ENCODE measurements at places on chromosomes 2 and 18.

GRCh38 chr2:38509314-38509946 is 93.3 kb downstream of the HNRNPLL start:
- no peak for DNase-seq

DNA sequence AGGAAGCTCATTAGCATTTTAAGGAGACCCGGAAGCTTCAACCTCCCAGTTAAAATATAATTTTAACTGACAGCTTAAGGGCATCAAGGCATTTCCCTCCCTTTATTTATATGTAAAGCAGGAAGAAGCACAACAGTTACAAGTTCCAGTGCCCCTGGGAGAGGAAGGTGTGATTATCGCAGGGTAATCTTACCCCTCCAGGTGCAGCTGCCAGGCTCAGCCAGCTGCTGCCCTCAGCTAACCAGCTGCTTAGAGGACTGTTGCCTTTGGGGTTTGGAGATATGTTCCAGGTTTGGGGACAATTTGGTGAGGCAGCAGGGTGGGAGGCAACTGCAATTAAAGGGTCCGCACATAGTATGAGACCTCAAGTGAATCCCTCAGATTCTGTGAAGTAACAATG is 55.3 kb upstream of the SETBP1 start:
- no peak for DNase-seq

- DNase-seq: no peak
These were observed 3.4 kb downstream of the MBD1 start for GRCh38 chr18:50277942-50278341.

DNA sequence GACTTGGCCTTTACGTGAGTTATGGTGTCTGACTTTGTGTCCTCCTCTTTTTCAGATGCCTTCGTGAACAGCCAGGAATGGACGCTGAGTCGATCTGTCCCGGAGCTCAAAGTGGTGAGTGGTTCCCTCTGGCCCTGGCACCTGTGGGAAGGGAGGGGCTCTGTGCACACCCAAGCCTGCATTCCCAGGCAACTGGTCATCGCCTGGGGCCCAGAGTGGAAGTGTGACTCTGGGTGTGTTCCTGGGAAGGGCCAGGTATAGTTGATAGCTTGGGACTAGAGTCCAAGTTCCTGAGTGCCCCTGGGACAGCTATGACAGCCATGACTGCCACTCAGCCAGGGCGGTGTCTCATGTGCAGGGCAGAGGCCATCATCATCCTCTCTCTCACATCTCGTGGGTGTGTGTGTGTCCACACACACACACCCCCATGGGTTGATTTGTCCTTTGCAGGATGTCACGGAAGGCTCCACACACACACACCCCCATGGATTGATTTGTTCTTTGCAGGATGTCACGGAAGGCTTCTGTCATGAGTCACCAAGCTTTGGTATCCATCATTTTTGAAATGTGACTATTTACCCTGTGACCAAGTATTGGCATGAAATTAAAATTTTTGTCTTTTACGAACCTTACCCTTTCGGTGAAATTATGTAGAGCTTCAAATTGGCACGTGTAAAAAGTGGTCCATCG is 215.4 kb downstream of the AGAP1 start:
- peak; percentile 86 for DNase-seq

DNA sequence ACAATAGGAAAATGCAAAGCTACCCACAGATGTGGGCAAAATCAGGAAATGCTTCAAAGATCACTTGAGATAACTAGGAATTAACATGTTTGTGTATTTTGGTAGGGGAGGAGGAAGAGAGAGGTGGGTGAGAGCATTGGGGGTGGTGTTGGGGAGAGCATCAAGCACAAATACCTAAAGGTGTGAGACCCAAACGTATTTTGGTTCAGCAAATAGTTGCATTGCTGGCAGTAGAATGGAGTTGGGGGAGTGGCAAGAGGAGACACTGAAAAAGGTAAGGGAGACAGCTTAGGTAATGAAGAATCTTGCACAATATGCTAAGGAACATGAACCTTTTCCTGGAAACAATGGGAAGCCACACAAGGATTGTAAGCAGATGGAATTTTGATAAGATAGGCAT is 1.5 kb upstream of the PELI1 start:
- DNase-seq: no peak

DNA sequence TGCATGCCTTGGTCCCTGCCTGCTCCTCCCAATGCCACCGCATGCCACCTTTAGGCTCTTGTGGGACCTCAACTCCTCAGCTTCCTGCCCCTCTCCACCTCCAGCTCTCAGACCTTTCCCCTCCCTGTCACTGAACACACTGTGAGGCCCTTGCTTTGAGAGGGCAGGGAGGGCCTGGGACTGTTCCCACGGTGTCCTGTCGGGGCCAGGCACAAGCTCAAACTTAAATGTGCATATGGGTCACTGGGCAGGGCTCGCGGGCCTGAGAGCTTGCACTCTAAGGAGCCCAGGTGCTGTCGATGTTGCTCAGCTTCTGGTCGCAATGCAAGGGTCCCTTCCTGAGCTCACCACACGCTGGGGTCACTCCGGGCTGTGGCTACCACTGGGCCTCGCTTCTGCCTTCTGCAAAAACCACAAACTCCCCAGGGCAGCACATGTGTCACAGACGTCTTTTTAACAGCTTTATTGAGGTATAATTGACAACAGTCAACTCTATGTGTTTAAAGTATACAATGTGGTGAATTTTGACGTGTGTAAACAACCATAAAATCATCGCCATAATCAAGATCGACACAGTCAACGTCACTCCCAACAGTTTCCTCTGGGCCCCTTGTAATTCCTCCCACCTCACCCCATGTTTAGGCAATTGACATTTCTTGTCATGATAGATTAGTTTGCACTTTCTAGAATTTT is 11.9 kb upstream of the B3GNT7 start:
- no peak for DNase-seq

DNA sequence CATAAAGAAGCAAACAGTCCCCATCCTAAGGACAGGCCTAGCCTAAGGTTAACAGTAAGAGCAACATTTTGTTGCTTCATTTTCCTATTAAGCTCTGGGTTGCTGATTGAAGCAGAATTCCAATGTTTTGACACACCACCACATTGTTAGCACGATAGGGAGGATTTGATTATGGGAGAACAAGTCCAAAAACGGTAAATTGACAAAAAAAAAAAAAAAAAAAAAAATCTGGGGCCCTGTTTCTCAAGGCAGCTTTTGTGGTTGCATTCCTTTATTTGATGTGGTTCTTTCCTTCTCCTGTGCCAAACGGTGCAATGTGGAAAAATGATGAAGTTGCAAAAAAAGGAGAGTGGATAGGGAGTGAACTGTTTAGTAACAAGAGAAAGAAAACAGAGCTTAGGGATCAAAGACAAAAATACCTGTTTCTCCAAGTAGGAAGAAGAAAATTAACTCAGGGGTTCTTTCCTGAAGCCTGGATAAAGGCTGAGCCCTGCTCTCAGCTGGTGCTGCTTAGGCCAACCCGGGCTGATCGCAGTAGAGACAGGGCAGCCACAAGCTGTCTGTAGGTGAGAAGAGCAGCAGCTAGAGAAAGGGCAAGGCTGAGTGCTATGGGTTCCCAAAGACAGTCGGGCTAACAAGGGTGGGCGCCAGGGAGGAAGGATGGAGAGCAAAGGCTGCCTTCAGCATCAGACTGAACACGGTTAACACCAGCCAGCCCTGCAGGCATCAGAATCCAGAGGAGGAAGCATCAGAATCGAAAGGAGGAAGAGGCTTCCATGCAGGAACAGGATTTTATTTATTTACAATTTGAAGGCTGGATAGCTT is 167.8 kb upstream of the FOSL2 start:
- DNase-seq: no peak

GRCh38 chr2:98665677-98666076 is 57.3 kb downstream of the UNC50 start:
- no peak for DNase-seq

DNA sequence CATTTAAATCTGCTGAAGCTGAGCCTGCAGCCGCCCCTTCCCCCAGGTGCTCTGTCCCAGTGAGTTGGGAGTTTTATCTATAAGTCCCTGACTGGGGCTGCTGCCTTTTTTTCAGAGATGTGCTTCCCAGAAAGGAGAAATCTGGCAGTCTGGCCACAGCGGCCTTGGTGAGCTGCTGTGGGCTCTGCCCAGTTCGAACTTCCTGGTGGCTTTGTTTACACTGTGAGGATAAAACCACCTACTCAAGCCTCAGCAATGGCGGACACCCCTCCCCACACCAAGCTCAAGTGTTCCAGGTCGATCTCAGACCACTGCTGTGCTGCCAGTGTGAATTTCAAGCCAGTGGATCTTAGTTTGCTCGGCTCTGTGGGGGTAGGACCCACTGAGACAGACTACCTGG is 97.3 kb downstream of the ACAA2 start:
- no peak for DNase-seq

DNA sequence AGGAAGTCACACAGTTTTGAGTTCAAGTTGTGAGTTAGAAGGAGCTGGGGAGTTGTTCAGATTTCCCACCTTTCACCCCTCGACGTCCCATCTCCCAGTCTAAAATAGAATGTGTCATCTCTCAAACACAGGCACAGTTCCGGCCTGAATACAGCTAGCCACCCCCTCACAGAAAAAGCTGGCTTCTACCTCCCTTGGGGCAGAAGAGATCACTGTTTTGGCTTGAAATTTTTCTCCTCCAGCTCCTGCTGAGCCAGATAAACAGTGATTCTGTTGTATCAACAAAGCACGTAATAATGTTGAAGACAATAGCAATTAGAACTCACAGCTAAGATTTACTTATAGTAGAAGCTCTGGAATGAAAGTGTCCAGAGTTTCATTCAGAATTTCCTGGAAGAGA is 74.7 kb downstream of the KIAA2012 start:
- no peak for DNase-seq

DNA sequence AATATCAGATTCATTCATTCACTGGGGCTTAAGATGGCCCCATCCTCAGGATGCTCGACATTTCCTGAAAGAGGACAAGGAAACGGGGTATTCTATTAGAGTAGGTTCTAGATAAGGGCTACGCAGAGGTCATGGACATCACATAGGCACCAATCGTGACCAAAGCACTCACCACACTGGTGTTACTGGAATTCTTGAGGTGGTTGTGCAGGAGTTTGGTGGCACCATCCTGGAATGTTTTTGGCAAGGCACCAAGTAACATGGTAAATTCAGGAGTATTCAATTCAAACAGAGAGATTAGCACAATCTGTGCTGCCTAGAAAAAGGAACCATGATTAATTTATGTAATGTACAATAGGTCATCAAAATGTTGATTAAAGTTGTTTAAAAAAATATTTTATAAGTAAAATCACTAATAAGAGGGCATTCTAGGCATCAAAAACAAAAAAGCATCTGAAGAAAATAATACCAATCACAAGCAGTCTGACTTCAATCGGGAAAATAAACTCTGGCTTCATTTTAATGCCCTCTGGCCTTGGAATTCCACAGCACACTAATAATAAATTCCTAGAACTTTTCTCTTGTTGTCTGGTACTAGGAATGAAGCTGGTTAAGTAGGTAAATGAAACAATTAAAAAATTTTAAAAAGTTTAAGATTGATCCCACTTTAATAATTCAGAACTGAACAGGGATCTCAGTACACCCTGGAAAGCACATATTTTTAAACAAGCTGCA is 102.8 kb upstream of the TFCP2L1 start:
- DNase-seq: no peak

DNA sequence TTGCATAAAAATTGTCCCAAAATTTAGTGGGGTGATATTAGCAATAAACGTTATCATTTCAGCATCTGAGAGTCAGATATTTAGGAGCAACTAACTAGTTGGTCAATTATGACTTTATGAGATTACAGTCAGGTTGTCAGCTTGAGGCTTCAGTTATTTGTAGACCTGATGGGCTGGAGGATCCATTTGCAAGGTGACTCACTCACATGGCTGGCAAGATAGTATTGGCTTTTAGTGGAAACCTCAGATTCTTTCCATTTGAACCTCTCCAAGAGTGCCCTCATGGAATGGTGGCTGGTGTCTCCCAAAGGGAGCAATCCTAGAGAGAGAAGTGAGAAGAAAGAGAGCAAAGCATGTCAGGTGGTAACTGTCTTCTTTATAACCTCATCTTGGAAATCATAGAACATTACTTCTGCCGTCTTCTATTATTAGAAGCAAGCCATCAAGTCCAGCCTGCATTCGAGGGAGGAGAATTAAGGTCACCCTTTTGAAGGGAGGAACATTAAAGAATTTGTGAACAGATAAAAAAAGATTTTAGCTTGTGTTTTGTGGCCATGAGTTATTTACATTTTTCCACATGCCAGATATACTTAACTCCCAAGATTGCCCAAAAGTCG is 92.5 kb downstream of the HAUS1 start:
- peak; percentile 8 for DNase-seq

DNA sequence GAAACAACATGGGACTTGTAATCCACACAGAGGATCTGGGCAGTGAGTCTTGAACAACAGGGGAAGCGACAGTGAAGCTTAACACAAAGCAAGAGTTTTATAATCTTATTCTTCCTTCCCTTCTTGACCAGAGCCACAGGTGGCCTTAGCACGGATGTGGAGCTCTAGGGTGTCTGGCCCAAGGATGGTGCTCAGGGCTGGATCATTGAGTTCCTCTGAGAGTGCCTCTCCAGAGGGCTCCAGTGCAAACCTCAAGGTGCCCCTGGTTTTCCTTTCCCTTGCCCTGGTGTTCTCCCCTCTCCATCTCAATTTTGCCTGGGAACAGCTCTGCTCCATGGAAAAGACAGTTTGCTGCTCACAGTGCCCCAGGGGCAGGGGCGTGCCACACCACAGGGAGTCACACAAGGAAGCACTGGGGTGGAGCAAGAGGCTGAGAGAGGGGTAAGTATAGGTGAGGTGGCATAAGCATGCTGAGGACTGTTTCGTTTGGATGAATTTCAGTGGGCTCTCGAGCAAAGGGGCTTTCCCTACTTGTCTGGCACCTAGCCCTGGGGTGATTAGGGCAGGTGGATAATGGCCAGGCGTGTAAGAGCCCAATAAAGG is 88.6 kb upstream of the B3GNT7 start:
- no peak for DNase-seq

- peak; percentile 91 for DNase-seq
These were observed at the start of the genes ORMDL1 and PMS1 for GRCh38 chr2:189783927-189784867. TSS of gene ORMDL1 (minus strand) at chr2:189784339. CDS start at chr2:189782595, 1,744 bp downstream. TSS of gene PMS1 (plus strand) at chr2:189784450. CDS start at chr2:189791810, 7,360 bp downstream.

DNA sequence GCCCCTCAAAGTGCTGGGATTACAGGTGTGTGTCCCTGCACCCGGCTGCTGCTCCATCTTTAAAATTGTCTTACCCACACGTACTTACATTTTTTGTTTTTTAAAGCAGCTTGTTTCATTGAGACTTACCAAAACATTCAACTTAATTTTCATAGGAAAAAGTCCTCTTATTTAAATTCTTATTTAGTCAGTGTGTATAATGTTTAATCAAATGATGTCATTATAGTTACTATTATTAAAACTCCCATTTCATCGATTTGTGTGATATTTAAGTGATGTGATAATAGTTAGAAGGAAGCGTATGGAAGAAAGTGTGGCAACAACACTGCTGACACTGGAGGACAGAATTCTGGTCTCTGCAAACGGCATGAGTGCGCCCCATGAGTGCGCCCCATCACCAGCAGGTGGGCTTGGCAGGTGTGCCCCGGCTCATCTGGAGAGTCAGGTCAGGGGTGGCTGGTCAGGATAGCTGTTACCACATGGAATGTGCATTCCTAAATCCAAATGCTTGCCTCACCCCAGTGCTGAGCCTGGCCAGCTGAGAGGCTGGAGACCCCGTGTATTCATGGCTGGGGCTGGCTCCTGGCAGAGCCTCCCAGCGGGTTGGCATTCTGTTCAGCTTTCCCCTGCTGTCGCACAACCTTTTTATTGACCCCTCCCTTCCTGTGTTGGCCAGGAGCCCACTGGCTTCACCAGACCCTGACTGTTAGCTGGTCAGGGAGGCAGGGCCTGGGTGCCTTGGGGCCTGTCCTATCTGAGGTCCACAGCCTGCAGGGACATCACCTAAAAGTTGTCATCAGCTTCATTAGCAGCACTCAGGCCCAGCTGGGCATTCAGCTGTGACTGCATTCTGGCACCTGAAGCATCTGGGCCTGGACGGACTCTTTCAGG is 79.7 kb downstream of the AGAP1 start:
- no peak for DNase-seq

- no peak for DNase-seq
These were observed 23.8 kb upstream of the IL1R2 start for GRCh38 chr2:101967826-101968513.

- DNase-seq: peak; percentile 71
These were observed 115.5 kb downstream of the COL6A3 start for GRCh38 chr2:237298151-237299118.

Data from HCT116 (cell line).